ENCODE measurements at places on chromosomes 4 and X.

DNA sequence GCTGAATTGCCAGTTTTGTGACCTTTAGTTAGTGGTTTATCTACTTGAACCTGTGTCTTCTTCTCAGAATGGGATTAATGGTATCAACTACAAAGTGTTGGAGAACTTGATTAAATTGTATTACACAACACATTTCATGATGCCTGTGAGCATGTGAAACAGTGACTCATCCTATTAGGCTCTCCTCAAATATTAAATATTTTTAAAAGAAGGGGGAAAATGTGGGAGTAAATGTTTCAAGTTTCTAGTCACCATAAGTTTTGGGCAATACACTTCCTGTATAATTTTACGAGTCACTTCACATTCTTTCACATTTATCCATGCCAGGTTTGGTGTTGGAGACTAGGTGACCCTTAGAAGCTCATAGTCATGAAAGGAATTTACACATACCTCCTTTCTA lies 147.0 kb downstream of the HS3ST1 start:
- DNase-seq: no peak

GRCh38 chrX:113370006-113370405 lies 529.4 kb upstream of the AMOT start:
- DNase-seq: no peak

- DNase-seq: no peak
These were observed 193.9 kb upstream of the SPOCK3 start for GRCh38 chr4:167428156-167428555.

DNA sequence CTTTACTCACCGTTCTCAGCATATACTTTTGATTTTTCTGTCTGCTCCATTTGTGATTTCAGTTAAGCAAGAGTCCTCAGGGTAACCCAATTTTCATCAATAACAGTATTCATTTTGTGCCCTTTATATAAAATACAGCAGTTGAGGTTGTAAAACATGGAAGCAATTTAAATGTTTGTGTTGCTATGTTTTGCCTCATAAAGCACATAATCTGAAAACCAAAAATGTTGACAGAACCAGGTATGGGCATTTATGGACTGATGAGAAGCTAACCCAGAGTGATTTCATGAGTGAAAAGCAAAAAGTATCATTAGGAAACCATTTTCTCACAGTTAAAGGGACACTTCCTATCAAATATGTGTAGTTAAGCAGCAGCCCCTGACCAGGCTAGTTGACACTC lies at the start of gene ASIC5:
Gene ASIC5, minus strand, starts transcription at position 101 of the 400 bp plus-strand sequence. Its CDS starts 51 bp downstream, at position 50.
- no peak for DNase-seq

DNA sequence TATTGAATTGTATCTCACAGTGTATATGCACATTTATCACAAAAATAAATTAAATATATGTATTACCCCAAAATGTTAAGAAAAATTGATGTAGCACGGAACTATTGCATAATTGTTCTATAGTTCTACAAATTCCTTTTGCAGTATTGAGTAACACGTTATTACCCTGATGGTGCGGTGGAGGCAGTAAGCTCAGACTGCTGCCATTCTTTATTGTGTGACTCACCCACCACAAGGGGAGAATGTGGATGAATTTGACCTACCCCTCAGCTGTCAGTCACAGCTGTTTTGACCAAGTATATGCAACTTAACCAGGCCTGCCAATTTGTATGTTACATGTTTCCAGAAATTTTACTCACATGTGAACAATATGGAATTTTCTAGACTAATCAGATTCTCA lies 506.6 kb downstream of the SH3BGRL start:
- no peak for DNase-seq

DNA sequence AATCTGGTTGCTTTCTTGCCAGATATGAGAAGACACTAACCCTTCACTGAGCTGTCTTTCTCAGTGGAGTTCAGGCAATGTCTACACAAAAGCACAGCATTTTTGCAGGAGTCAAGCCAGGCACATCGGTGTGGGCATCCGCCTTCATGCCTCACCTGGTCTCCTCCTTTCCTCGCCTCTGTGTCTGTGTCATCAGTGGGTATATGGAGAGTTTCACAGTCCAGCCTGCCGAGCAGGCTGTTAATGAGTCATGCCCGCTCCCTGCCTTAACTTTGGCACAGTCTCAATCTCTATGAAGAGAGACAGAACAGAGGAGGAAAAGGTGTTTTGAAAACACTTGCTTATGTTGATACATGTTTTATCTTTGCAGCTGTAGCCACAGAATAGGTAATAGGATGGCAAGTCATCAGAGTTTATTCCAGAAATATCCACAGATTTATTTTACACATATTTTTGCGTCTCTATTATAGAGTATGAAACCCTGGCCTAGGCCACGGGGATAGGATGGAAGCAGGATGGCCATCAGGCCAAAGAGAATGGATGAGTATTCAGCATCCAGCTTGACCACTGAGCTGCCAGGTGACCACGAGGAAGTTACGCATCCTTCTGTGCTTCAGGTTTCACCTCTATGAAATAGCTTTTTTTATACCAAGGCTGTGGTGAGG lies 32.8 kb upstream of the MAML3 start:
- DNase-seq: no peak

- DNase-seq: no peak
These were observed 5.1 kb upstream of the KDM5C start for GRCh38 chrX:53230116-53230515.

DNA sequence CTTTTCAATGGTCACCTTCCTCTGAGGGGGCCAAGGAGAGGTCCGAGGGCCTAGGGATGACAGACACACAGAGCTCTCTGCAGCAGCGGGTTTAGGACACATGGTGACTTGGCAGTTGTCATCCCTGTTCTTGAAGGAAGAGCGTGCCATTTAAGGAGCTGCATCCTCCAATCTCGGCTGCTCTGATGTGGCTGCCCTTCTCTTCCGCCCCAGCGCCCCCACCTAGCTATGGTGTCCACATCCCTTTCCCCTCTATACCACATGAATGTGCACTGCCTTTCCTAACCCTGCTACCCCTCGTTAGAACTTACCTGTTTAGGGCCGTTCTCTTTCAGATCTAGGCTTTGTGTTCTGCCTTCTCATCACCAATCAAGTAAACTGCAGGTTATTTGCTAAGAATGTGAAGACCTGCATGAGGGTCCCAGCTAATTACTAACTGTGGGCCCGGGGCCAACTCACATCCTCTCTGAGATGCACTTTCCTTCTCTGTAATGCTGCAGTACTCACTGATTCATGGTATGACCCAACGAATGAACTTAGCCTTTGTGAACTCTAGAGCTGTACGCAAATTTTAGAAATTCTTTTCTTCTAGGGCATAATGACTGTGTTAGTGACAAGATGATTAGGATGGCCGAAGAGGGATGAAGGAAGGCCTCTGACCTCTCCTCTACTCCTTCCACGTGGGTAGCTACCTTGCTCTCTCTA lies 38.2 kb downstream of the CHST7 start:
- DNase-seq: peak; percentile 55
